Activated naive CD4-positive, alpha-beta T cell treated with anti-CD3 and anti-CD28 coated beads, Interleukin-2, amount 50 U/mL, for 16 hours (primary cell): ENCODE measurements at places on chromosomes 7 and 10.

GRCh38 chr7:25852211-25852938, 299.6 kb upstream of the NFE2L3 start:
- DNase-seq, result no peak

GRCh38 chr10:100683545-100684300, 61.7 kb upstream of the PAX2 start:
- DNase-seq, result no peak

- DNase-seq, result no peak
Measured at GRCh38 chr10:112471878-112472487, 25.0 kb downstream of the VTI1A start.

DNA sequence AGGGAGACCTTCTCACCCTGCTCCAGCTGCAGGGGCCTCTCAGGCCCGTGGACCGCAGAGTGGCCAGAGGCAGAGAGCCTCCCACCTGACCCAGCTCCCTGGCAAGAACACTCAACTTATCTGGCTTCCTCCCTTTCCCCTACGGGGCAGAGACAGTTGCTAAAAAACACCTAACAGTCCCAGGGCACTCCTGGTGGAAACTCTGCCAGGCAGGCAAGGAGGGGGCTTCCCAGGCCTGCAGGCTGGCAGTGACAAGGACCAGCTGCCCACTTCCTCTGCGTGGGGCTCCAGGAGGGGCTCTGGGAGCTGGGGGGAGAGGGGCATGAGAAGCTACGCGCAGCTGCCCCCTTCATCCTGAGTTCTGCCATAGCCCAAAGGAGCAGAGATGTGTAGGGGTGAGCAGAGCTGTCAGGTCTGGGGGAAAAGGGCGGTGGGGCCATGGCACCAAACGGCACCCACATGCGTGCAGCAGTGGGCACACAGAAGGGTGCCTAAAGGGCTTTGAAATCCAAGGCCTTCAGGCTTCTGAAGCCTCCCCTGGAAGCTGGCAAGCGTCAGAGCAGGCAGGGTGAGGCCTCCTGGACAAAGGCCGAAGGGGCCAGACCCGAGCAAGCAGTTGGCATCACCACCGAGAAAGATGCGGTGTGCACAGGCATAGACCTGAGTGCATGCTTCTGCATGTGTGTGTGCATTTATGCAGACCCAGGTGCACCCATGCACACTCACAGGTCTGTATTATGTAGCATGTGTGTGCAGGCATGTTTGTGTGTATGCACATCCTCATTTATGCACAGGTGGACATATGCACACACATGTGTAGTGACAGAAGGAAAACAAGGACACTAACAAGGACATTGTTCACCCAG, 14.4 kb downstream of the SPOCK2 start:
- DNase-seq, result no peak

- DNase-seq, result no peak
Measured at GRCh38 chr10:35667270-35667889, 25.3 kb upstream of the FZD8 start.

DNA sequence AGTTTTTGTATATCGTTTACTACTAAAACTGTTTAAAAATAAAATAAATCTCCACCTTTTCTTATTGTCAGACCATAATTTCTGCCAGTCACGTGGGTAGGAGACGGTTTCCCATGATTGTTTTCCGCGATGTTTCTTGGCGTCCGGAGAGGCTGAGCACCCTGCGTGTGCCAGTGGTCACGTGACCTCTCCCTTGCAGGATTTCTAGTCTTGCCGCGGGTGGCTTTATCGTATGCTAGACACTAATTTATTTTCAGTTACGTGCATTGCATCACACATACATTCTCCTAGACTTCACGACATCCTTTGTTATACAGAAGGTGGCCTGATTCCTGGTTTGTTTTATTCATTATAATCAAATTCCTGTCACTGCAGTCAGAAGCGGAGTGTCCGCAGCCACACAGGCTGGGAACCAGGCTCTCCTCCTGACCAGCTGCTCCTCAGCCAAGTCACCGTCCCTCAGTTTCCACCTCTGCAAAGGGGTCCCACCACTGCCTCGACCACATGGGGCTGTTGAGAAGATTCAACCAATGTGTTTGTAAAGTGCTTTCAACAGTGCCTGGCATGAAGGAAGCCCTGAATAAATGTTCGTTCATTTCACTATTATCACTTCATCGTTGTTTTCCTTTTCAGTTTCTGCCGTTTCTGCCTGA, 203.2 kb upstream of the PPP2R2D start:
- no peak for DNase-seq

GRCh38 chr10:44425466-44425865, 40.6 kb upstream of the CXCL12 start:
- no peak for DNase-seq
